Activated B cell treated with CpG ODN at 0.5 μM for 24 hours (primary cell): ENCODE measurements at places on chromosomes 11 and 22.

GRCh38 chr11:81979448-81979847, 754.2 kb downstream of the FAM181B start:
- no peak for DNase-seq

- no peak for DNase-seq
Measured at GRCh38 chr11:14417617-14418374, 58.8 kb upstream of the RRAS2 start.

- no peak for DNase-seq
Measured at GRCh38 chr11:61290905-61291690, 4.0 kb downstream of the VWCE start.

DNA sequence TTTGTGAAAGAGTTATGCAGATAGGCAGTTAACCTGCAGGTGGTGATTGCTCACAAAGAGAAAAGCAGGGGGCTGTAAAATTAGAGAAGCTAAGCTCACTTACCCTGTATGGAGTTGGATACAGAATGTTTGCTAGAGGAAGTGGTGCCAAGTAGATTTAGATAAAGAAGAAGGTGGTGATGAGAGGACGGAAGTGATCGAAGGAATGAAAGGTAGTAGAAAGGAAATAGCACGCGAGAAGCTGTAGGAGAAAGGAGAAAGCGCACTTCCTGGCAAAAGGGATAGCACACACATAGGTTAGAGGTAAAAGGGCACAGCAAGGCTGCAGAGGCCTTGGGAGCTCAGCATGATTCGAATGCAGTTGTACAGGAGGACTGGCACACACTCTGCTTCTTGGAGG, 87.3 kb upstream of the CTSC start:
- DNase-seq = no peak

GRCh38 chr22:35872451-35872850, 154.8 kb downstream of the APOL5 start:
- DNase-seq = no peak

DNA sequence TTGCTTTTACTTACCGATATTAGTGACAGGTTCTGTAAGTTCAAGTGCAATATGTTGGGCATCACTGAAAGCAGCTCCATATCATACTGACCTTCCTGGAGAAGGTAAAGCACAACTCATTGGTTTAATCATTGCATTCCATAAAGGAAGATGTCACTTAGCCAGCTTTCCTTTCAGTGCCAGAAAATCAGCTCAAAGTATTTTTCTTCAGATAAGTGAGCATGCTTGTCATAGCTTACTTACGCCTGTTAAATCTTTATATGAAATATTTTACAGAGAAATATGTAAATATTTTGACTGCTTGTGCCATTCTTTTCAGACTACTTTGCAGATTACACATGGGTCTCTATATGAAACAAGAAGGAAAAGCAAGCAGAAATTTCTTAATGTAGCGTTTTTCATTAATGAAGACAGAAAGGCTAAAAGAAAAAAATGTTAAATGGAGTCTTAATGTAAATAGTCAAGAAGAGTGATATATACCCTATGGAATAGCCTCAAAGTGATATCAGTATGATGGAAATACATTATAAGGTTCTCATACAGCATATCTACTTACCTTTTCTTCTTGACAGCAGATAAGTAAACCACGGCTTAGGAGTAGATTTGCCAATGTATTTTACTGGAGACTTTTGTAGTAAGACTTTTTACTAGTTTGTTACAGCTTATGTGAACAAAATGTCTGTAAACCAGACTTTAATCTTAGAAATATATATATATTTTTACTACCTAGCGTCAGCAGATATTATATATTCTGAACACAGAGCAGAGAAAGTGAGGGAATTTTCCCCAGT, 649.7 kb downstream of the METTL15 start:
- no peak for DNase-seq

DNA sequence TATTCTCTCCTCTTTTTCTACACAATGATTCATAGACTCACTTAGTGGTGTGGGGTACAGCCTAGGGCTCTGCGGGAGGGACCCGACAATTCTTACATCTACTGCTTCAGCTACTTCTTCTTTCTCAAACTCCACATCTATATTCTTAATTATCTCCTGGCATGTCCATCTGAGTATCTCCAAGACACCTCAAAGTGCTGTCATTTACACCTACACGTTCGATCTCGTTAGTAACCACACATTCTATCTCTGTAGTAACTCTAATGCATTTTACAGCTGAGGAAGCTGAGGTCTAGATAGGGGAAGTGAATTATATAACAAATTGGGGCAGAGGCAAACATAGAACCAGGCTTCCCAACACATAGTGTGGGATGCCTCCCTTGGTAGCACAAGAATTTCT, 27.7 kb upstream of the RRM1 start:
- no peak for DNase-seq
